Right hindlimb (tissue), 1 donor: ENCODE measurements at places on chromosomes 12 and 14.

DNA sequence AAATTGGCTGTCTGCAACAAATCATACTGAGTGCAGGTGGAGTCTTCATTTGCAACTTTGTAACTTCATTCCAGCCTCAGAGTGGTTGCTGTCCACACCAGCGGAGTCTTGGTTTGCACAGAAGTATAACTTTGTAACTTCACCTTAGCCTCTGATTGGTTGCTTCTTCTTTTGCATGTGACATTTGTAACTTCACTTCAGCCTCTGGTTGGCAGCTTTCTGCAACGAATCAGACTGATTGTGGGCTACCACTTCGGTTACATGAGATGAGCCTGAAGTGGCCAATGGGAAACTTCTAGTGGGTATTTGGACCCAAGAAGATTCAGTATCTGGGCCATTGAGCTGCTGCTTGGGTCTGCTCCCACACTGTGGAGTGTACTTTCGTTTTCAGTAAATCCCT is 17.8 kb downstream of the RASSF8 start:
- no peak for DNase-seq

DNA sequence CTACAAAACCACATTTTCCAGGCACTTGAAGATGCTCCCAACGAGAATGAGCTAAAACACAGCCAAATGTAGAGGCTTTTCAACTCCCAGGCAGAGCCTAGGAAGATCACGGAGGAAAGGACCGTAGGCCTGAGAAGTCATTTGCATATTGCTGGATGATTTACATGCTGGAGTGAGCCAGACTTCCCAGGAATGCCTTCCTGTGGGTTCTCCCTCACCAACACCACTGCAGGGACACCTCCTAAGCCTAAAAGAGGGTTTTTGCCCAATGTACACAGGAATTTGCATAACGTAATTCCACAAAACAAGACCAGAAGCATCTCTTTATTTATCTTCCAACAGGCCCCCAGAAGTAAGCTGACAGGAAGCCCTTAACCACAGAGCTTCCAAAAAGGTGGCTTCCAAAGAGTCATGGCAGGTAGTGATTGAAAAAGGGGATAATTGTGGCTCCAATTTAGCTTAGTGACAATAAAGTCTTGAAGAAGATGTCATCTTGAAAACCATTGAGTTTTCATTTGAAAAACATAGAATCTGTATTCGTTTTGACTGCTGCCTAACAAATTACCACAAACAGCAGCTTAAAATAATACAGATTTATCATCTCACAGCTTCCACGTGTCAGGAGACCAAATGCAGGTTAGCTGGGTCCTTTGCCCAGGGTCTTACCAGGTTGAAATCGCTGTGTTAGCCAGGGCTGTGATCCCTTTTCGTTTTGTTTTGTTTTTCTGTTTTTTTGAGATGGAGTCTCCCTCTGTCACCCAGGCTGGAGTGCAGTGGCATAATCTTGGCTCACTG is 116.2 kb downstream of the EGLN3 start:
- DNase-seq: no peak

DNA sequence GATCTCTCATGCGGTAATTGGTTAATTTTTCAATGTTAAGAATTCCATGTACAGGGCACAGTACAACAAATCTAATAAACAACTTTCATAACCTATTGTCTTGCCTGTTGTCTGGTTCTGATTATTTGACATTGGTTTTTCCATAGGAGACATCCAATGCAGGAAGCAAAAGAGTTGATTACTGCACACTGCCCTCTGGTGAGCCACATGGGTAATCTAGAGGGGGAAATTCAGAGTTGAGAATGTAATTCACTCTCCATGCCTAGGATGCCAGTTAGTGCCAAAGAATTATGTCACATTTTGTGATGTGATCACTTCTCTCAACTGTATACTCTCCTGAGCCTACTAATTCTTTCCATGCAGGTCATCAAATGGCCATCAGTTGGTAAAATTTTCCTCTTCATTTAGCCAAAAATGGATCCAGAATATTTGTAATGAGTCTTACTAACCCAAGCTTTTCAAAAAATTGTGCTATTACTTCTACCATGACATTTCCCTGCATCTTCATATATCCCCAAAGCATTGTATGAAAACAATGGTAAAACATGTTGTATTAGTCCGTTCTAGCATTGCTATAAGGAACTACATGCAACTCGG is 17.7 kb upstream of the CCDC91 start:
- DNase-seq: peak; percentile 22

GRCh38 chr12:123891011-123891410 is 81.6 kb downstream of the CCDC92 start:
- no peak for DNase-seq

- DNase-seq: no peak
Measured at GRCh38 chr14:75860561-75861160, 121.1 kb downstream of the TGFB3 start.

- DNase-seq: no peak
Measured at GRCh38 chr12:2212537-2212936, 159.8 kb downstream of the CACNA1C start.
